ENCODE measurements at places on chromosomes 1 and 21.

GRCh38 chr1:111654839-111655238 lies 35.2 kb downstream of the RAP1A start:
- DNase-seq = no peak

GRCh38 chr1:64540265-64540791 lies 70.4 kb downstream of the CACHD1 start:
- peak; percentile 51 for DNase-seq

DNA sequence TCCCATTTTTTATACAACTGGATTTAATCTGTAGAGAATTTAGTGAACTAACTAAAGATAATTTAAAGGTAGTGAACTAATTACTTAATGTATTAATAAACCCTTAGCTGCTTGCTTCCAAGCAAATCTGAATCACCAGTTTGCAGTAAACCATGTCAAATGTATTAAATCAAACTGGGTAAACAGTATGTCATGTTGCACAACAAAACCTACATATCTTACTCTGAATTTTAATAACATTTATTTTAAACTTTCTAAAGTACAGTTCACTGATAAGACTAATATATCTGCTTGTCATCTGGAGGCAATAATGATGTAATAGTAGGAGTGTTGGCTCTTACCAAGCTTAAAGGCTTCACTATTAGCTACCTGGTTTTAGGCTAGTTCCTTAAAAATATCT lies 52.5 kb upstream of the SCYL3 start:
- DNase-seq = no peak

- peak; percentile 71 for DNase-seq
Measured at GRCh38 chr1:212655668-212656440, 43.8 kb downstream of the BATF3 start.

- DNase-seq = no peak
Measured at GRCh38 chr1:98073106-98073505, 152.3 kb upstream of the DPYD start.
